Thoracic aorta (tissue), 2 donors: ENCODE measurements at places on chromosomes 11 and 22.

- DNase-seq, result no peak
Observed at GRCh38 chr22:18955696-18956095, 19.6 kb upstream of the PRODH start.

DNA sequence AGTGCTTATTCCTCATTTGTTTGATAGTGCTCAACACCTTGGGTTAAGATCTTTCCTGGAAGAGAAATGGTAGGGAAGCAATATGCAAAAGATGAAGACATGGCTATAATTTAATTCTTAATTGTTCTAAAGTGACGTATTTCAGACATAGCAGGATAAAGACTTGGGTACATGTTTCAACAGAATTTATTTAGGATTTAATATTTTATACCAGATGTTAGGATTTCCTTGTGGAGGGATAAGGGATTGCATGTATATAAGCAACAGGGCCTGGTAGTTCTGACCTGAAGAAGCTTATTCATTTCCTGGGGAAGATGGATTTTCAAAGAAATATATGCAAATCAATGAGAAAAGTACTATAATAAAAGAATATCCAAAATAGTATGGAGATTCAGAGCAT, 163.8 kb downstream of the FAT3 start:
- no peak for DNase-seq

- DNase-seq, result no peak
Observed at GRCh38 chr11:64443001-64443400, 84.0 kb downstream of the RPS6KA4 start.

DNA sequence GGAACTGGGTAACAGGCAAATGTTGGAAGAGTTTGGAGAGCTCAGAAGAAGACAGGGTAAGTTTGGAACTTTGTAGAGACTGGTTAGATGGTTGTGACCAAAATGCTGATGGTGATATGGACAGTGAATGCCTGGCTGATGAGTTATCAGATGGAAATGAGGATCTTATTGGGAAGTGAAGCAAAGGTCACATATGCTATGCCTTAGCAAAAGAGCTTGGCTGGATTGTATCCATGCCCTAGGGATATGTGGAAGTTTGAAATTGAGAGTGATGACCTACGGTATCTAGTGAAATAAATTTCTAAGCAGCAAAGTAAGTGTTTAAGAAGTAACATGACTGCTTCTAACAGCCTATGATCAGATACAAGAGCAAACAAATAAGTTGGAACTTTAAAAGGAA, 17.8 kb downstream of the BBOX1 start:
- DNase-seq, result no peak

- no peak for DNase-seq
Observed at GRCh38 chr11:116219171-116219635, 553.6 kb downstream of the BUD13 start.

DNA sequence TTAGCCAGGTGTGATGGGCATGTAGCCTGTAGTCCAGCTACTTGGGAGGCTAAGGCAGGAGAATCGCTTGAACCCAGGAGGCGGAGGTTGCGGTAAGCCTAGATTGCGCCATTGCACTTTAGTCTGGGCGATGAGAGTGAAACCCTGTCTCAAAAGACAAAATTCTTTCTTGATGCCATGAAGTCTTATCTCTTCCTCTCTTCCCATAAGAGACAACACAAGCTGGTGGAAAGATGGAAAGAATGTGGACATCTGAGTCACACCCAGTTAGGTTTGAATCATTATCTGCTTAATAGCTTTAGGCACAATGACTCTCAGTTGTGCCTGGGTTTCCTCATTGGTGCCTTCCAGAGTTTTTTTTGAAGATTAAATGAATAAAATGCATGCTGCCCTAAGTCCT, 35.3 kb downstream of the KREMEN1 start:
- DNase-seq, result no peak

- DNase-seq, result no peak
Observed at GRCh38 chr11:80960381-80961029, 1519.7 kb upstream of the TENM4 start.

GRCh38 chr11:64056213-64056785, 20.6 kb downstream of the FLRT1 start:
- DNase-seq, result no peak

- DNase-seq, result peak; percentile 30
Observed at GRCh38 chr22:24768537-24769374, 5.8 kb downstream of the PIWIL3 start.
